ENCODE measurements at places on chromosomes 5 and 9. TPM values are rescaled to one million over a fixed set of nuclear protein-coding genes. Genes with fewer than 3 reads are reported as not detected.

The PCDH1 gene
- total RNA-seq: 146 TPM

The TSSK1B gene
- not detected for total RNA-seq

The MARCHF11 gene
- total RNA-seq: not detected

The C9 gene
- total RNA-seq: not detected

The KCNIP1 gene
- not detected for total RNA-seq

The SLC2A8 gene
- 13.1 TPM for total RNA-seq

The CDKN2B-AS1 gene
- total RNA-seq: 8.9 TPM

All from Calu3 (cell line).